ENCODE measurements at places on chromosomes 3 and 15.

DNA sequence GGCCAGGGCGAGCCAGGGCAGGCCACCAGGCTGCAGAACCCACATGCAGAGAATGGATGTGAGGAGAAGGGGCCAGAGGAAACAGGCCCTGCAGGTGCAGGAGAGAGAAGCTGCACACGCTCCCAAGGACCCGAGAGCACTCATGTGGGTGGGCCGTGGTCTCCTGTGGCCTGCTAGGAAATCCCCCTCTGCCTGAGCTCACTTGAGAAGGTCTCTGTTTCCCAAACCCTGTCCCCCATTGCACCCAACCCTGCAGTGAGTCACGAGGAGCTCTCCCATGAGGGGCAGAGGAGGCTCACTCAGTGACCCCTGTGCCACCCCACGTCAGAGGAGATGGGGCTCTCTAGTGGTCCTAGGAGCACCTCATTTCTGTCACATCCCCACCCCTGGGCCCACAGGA, 111.1 kb downstream of the KLF13 start:
- DNase-seq: no peak

DNA sequence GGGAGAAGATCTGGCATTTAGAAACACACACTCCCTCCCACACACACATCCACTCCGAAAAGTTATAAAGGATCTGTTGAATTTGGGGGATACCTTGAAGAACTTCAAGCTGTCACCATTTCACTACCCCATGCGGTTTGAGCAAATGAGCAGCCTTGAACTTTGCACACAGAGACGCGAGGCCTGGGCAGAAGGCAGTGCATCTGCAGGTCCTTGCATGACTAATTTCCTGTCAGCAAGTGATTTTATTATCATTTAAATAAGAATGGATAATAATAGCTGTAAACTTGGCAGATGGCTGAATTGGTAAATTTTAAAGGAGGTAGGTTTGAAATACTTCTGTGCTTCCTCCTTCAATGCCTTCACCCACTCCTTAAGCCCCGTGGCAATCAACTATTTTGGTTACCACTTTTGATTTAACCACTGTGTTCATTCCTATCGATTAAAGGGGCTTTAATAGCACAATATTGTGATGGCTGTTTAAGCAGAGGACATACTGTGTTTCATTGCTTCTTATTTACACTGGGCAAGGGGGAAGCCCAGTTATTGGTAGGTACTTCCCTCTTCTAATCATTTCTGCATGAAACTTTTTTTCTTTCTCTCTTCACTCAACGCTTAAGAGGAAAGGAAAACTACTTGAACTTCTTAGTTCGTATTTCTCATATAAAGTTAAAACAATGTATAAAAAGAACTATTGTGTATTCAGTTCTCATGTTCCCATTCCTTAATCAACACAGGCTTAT, 108.1 kb downstream of the ROBO2 start:
- DNase-seq: no peak

- DNase-seq: peak; percentile 27
Observed at GRCh38 chr15:43518197-43518761, 871 bp downstream of the MAP1A start.

DNA sequence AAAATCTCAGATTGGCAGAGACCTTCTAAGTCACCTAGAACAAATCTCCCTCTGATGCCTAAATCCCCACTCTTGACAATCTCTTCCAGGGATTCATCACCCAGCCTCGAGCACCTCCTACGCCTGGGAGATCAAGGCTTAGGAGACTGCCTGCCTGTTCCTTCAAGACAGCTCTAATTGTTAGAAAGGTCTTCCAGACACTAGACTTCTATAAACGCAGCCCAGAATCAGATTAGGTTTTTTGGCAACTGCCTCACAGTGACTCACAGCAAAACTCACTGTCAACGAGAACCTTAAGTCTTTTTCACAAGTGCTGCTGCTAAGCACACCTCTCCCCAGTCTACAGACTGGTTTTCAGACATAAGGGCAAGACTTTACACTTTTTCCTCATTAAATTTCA, 23.1 kb downstream of the SRGAP3 start:
- peak; percentile 37 for DNase-seq
